ENCODE measurements at places on chromosomes 7 and 10.

GRCh38 chr10:99661377-99661763, 2.1 kb downstream of the ENTPD7 start:
- DNase-seq: no peak

DNA sequence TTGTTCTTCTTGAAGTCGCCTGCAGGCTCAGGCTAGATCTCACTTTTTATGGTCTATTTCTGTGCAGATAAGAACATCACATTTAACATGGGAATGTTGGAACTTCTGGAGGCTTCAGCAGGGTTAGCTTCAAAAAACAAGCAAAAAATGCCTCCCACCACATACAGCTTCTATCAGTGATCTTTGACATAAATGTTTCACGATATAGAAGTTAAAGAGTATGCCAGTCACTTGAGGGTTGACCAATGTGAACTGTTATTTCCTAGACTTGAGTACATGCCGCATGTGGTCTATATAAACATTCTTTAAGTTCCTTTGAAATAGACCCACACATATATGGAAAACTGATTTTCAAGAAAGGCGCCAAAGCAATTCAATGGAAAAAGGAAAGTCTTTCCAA, 219.2 kb upstream of the KLF14 start:
- DNase-seq: no peak

DNA sequence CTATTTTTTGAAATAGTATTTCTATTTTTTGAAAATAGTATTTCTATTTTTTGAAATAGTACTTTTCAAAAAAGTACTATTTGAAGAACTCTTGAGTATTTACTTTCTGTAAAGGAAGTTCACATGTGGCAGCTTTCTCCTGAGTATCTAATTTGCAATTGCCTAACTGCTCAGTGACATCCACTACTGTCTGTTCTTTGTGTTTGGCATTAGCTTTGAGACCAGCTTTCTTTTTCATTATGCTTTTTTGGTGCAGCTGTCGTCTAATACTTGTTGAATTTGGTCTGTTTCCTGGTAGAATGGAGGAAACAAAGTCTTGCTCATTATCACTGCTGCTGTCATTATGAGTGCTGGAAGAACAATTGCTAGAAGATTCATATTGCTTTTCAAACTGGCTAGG, 99.1 kb downstream of the BMPR1A start:
- DNase-seq: no peak

- no peak for DNase-seq
Observed at GRCh38 chr10:132658546-132659205, 121.1 kb downstream of the INPP5A start.

DNA sequence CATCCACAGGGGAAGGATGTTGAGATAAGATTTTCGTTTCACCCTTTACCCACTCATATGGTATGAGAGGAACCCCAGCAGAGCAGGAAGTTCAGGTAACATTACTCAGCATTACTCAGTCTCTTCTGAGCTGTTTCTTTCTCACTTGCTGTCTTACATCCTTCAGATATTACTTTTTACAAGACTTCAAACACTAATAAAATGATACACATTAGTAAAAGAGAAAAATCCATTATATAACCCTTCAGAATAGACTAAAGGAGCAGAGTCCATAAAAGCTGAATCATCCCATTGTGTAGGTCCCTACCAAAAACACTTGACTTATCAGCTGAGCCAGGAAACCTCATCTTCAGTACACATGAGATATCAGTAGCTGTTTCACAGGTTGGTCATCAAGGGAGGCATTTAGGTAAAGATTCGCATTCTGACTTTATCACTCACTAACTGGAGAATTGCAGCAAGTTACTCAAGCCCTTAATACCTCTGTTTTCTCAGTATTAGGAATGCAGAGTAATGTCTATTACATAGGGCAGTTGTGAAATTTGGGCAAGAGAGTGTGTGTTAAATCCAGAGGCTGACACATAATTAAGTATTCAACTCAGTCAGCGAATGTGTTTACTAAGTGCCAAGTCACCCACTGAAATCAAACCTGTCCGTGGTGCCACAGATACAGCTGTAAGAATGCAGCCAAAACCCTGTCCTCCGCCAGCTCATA, 44.7 kb downstream of the KLF6 start:
- no peak for DNase-seq

DNA sequence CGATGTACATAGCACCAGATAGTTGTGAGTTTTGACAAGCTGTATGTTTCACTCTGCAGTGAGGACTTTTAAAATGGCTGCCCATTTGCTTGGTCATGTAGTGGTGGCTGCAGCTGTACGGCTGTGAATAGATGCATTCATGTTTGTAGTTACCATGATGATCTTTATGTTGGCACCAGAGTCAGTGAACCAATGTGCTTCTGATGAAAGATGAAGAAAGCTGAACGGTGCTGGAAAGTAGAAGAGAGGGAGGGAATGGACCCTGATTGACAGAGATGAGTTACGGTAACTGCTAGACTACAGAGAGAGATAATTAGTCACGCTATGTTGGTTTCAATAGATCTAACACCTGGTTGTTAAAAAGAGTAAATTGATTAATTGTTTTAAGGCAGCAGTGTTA, 256.8 kb downstream of the CELF2 start:
- no peak for DNase-seq

DNA sequence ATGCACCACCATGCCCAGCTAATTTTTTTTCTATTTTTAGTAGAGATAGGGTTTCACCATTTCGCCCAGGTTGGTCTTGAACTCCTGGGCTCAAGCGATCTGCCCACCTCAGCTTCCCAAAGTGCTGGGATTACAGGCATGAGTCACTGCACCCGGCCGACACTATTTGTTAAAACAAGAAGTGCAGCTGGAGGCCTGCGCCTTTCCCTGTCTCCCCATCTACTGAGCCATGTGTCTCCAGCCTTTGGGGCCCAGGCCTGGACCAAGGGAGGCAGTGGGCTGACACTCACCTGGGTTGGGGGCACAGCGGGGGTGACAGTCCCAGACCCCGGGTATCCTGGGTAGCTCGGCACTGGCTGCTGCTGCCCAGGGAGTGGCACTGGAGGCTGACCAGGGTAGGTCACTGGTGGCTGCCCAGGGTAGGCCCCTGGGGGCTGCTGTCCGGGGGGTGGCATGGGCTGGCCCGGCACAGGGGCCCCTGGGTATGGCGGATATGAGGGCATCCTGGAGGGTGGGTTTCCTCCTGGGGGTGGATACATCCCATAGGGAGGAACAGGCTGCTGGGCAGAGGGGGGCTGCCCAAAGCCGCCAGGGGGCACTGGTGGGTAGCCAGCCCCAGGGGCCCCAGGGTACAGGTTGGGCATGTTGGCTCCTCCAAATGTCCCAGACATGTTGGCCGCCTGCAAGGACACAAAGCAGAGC, 36.3 kb downstream of the PLAC9 start:
- no peak for DNase-seq

DNA sequence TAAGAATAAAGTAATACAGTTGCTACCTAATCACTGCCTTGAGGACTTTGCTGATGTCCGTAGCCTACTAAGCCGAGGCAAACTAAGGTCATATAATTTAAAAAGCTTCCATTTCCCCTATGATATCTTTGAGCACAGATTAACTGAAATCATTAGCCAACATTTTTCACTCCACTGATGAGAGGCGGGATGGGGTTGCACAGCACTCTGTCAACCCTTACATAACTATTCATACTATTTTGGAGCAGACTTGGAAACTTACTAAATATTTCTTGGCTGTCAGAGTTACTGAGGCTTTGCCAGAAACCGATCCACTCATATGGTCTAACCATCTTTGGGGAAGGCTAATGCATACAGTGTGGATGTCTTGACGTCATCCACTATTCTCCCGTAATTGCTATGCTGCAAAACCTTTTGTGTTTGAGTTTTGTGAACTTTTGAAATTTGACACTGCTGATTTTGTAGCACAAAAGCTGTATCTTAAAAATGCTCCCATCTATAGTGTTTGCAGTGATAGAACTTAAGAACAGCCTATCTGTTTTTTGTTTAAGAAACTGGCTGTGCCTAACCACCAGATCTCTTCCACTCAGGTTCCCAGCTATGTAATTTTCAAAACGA, 248.7 kb downstream of the TSPAN12 start:
- DNase-seq: no peak

DNA sequence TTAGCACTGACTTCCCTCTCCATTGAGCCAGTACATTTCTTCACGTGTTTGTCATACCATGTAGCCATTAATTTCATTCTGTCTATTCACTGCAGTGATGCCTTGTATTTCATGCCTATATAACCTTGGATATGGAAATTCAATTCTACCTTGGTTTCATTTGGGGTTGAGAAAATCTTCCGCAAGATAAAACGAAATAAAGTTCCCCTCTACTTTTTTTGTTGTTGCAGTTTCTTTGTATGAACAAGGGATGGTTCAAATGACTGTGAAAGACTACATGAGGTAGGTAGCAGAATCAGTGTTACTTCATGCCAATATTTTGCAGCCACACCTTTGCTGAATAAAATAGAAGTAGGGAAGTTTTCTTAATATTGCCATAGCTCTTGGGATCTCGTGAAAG, 55.6 kb downstream of the ITPRID1 start:
- no peak for DNase-seq

GRCh38 chr7:121505021-121505420, 108.9 kb upstream of the FAM3C start:
- no peak for DNase-seq

GRCh38 chr7:27199849-27200760, at the start of gene HOXA13:
HOXA13 (minus strand) TSS chr7:27200091; CDS start chr7:27200077, 14 bp downstream.
- no peak for DNase-seq

DNA sequence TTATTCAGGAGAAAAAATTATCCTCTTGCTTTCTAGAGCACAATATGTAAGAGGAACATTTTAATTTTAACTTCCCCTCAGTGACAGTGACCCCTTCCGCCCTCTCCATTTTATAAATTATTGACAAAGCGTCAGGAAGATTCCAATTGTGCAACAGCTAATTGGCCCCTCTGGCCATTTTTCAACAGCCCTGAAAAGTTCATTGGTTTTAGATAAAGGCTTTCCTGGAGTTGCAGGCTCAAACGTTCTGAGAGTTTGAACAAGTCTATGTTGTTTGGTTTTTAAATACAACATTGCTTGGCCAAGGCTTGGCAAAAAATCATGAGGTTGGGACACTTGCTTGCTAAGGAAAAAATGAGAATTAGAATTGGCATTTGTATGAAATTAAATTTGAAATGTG, 422.2 kb upstream of the ANKRD30A start:
- no peak for DNase-seq

DNA sequence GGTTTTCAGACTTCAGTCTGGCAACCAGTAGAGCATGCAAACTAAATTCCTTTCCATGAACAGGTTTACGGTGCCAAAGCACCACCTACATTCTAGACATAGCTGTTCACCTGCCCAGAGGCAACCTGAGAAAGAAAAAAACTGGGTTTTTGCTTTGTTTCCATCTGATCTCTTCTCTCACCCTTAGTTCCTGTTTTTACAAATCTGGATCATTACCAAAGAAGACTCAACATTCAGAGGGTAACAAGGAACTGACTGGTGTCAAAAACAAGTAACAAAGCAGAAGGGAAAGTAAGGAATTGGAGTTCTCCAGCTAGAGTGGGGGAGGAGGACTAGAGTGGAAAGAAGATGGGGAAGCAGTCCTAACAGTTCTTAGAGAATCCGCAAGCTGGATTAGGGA, 36.4 kb downstream of the CPVL start:
- no peak for DNase-seq

GRCh38 chr7:158424011-158424410, 163.6 kb downstream of the PTPRN2 start:
- no peak for DNase-seq

DNA sequence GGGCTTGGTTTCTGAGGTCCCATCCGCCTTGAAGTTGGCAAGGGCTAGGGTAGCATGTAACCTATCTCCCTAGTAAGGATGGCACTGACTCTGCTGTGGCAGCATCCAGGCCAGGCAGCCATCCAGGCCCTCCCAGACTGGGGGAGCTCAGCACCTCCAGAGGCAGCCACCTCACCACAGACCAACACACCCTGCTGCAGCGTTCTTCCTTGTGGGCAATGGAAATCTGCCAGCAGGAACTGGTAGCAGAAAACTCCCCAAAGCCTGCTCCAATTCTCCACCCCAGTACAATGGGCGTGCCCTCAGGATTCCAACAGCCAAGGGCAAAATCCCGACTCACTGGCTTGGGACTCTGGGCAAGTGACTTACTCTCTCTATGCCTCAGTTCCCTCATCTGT, 27.5 kb downstream of the DLG5 start:
- DNase-seq: no peak

GRCh38 chr7:5702876-5703571, 78.4 kb downstream of the RNF216 start:
- DNase-seq: no peak
